Purkinje cell (primary cell): ENCODE measurements at places on chromosomes 16 and 17. TPM values are rescaled to one million over a fixed set of nuclear protein-coding genes. Genes with fewer than 3 reads are reported as not detected.

MPP3 gene
- polyA plus RNA-seq, result 0.47 and 2.2 TPM in 2 replicates

PSMD11 gene
- 143 and 181 TPM in 2 replicates for polyA plus RNA-seq

SRR gene
- polyA plus RNA-seq, result 17.4 and 44.1 TPM in 2 replicates

CRYBA1 gene
- polyA plus RNA-seq, result 0.55 TPM in 1 of 2 replicates, not detected in the other

CCL11 gene
- not detected in 2 replicates for polyA plus RNA-seq

SOX15 gene
- polyA plus RNA-seq, result 5.0 and 6.3 TPM in 2 replicates

KAT2A gene
- polyA plus RNA-seq, result 11.8 and 17.1 TPM in 2 replicates

KRTAP9-2 gene
- not detected in 2 replicates for polyA plus RNA-seq

CTRL gene
- polyA plus RNA-seq, result 1.9 TPM in 1 of 2 replicates, not detected in the other

CLUH gene
- polyA plus RNA-seq, result 0.77 and 2.4 TPM in 2 replicates

PLCD3 gene
- 0.31 and 0.71 TPM in 2 replicates for polyA plus RNA-seq

ZNF423 gene
- 5.0 and 7.0 TPM in 2 replicates for polyA plus RNA-seq

TBX2 gene
- not detected in 2 replicates for polyA plus RNA-seq

VMP1 gene
- polyA plus RNA-seq, result 127 and 195 TPM in 2 replicates

PDXDC1 gene
- 18.1 and 33.1 TPM in 2 replicates for polyA plus RNA-seq

PRAC2 gene
- polyA plus RNA-seq, result not detected in 2 replicates

IRF8 gene
- polyA plus RNA-seq, result 0.32 and 0.82 TPM in 2 replicates

CA10 gene
- 1.8 and 21.7 TPM in 2 replicates for polyA plus RNA-seq

ACSM3 gene
- polyA plus RNA-seq, result 1.1 TPM in 1 of 2 replicates, not detected in the other

ZG16B gene
- polyA plus RNA-seq, result not detected in 2 replicates

ABCA6 gene
- polyA plus RNA-seq, result 3.8 and 7.5 TPM in 2 replicates

TNFRSF13B gene
- polyA plus RNA-seq, result not detected in 2 replicates

CFAP97D1 gene
- not detected in 2 replicates for polyA plus RNA-seq

ITGAL gene
- not detected in 2 replicates for polyA plus RNA-seq

TEKT1 gene
- not detected in 2 replicates for polyA plus RNA-seq

KRTAP2-2 gene
- polyA plus RNA-seq, result not detected in 2 replicates

NPIPB9 gene
- polyA plus RNA-seq, result 1.6 TPM in 1 of 2 replicates, not detected in the other

NAGPA gene
- 1.9 and 10.8 TPM in 2 replicates for polyA plus RNA-seq

TVP23B gene
- polyA plus RNA-seq, result 144 and 174 TPM in 2 replicates
